CD4-positive, alpha-beta T cell treated with Interleukin-2 at 100 ng/mL for 4 hours (primary cell): ENCODE measurements at places on chromosomes 2 and 18.

GRCh38 chr2:100615886-100616285, 53.1 kb downstream of the PDCL3 start:
- DNase-seq = no peak

- DNase-seq = no peak
Observed at GRCh38 chr2:6967301-6967700, 50.1 kb downstream of the RNF144A start.

GRCh38 chr2:124698979-124699565, 674.0 kb downstream of the CNTNAP5 start:
- no peak for DNase-seq

GRCh38 chr2:214533541-214533940, 122.7 kb downstream of the VWC2L start:
- DNase-seq = no peak
